ENCODE measurements at places on chromosomes 1 and 21.

DNA sequence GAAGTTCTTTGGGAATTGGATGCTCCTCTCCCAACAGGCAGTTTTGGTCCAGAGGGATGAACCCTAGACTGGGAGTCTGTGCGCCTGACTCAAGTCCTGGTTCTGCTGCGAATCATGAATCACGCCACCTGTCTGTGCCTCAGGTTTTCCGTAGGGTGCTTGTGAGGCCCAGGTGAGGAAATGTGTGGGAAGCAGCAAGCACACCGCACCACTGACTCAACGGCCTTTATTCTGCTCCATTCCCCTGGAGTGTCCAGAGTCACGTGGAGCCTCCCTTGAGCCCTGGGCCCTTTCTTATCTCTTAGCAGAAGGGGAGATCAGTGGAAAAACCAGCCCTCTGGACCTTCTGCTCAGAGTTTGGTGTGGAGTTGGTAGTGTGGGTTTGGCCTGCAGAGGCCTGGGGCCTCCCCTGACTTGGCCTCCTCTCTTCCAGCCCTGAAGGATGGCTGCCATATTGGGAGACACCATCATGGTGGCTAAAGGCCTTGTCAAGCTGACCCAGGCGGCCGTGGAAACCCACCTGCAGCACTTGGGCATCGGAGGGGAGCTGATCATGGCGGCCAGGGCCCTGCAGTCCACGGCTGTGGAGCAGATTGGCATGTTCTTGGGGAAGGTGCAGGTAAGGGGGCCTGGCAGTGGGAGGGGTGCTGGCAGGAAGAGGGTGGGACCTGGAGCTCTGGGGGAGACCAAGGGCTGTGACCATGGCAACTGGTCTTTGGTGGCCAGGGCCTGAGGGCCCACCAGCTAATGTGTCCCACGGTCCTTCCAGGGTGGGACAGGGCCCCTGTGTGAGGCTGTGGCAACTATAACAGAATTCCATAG lies 21.1 kb downstream of the COQ8A start:
- no peak for DNase-seq

DNA sequence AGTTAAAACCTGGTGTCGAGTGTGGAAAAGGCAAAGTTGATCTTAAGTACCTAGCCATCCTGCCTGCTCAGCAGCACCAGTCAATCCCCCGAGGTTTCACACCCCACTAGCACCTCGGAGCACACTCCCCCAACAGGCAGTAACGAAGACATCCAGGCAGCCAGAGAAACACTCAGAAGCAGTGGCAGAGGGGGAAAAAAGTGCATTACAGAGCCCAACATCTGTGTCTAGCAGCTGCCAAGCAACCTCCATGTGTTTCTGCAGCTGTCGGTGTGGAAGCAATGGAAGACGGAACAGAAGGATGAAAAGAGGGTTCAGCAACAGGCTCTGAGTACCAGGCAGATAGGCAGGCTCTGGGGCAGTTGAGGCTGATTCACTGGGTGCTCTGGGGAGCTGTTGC lies 73.4 kb upstream of the PROX1 start:
- no peak for DNase-seq

- DNase-seq = no peak
Observed at GRCh38 chr1:100589667-100590066, 51.7 kb downstream of the GPR88 start.

DNA sequence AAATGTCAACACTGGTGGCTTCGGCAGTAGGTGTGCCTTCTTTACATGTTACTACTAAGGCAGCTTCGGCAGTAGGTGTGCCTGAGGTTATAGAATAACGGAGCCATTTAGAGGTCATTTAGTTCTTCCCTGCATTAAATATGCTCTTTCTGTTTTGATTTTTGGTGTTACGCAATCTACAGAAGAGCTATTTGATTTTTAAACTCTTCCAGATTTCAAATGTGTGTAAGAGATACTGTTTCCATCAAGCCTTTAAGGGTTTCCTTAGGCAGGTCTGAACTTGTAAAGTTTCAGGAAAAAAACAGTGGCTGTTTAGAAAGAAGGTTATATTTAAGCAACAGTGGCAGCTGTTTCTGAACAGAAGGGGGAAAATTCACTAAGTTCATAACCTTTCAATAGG lies 54.8 kb downstream of the PIK3R3 start:
- no peak for DNase-seq

GRCh38 chr1:179031284-179031683 lies 5.6 kb downstream of the FAM20B start:
- DNase-seq = no peak

DNA sequence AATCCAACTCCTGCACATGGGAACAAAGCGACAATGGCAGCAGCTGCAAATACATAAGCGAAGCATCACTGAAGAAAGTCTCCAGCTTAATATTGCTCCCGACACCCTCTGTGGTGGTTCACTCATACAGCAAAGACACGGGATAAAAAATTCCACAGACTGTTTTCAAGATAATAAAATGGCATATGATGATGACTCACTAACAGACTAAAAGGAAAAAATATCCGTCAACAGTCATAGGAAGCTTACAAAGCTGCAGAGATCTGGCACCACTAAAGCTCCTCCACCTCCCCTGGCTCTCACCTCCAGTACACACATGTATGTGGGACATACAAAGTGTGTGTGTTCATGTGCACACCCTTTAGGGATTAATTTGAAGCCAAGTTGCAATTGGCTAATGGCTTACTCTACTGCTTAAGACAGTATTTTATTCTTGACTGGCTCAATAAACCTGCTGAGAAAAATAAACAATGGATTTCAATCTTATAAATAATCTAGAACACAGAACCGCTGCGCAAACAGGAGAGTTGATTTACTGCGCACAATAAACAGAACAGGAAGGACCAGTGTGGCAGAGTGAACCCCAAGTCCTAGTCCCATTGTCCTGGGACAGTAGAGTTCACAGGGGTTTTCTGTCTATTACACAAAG lies 94.4 kb downstream of the SLC45A1 start:
- DNase-seq = no peak

DNA sequence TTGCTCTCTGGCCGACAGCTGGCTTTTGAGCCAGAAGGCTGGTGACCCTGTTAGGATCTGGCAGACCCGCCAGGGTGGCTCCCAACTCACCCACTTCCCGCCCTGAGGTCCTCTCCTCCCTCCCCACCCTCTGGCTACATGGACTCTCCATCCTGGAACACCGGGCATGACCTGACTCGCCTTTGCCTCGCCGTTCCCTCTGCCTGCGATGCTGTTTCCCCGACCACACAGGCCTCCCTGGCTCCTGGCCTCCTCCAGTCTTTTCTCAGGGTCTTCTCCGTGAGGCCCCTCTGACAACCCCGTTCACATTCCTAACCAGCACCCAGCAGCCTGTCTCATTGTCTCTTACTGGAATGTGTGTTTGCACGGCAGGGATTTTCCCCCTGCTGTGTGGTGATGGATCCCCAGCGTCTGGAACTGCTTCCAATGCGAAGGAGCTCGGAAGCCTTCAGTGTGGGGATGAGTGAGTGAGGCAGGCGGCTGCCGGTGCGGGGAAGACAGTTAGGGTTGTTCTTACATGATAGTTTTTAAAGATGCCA lies 46.0 kb upstream of the POFUT2 start:
- no peak for DNase-seq

- DNase-seq = no peak
Observed at GRCh38 chr1:99268021-99268420, 3.7 kb downstream of the PLPPR4 start.

- no peak for DNase-seq
Observed at GRCh38 chr1:20900056-20900455, 112.9 kb upstream of the HP1BP3 start.

DNA sequence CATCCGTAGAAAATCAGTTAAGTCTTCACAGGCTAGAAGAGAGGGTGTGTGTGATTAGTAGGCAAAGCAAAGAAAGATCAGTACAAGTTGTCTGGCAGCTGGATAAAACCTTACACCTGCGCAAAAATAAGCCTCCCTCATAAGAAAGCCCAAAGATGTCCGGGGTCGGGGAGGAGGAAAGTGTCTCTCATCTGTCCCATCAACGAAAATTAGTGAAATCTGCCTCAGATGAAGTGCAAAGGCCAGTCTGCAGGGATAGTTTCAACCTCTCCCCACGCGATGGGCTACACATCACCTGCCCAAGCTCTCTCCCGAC lies 333.9 kb downstream of the SRGAP2C start:
- no peak for DNase-seq

DNA sequence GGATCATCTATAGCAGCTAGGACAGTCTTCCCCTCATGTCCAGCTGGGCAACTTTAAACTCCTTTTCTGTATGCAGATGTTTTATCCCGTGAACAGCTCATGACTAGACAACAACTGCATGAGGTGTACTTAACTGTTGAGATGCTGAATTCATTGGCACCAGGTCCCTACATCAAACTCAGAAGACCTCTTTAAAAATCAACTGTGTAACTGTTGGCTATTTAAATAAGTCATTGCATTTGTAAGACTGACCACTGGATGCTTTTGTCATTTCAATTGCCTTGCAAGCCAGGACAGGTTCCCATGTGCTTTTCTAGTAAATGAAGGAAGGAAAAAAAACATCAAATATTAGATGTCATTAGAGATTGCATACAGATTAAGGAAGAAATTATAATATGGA lies 28.3 kb upstream of the GORAB start:
- no peak for DNase-seq

GRCh38 chr1:175192111-175192629 lies 406 bp downstream of the KIAA0040 start:
- no peak for DNase-seq

DNA sequence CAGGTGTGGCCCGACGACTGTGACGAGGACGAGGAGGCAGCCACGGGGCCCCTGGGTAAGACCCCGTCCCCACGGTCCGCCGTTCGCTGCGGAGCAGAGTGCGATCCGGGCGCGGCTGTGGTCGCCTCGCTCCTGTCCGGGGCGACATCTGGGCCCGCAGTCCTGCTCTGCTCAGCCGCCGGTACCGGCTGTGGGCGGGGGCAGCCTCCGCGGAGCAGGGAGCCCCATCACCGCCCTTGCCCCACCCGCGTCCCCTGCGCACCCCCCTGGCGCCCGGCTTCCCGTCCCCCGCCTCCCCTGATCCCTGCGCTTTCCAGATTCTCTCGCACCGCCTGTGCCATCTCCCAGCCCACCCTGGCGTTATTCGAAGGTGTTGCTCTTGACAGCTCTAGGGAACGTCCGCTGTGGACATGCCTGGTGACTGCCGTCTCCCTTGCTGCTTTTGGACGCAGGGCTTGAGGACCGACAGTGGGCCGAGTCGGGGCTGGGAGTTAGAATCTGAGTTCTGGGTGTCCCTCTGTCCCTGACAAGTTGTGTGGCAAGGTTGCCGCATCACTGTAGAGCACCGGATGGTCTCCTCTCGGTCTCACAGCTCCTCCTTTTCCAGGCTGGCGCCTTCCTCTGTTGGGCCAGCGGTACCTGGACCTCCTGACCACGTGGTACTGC lies 596 bp downstream of the TOR3A start:
- no peak for DNase-seq

- DNase-seq = no peak
Observed at GRCh38 chr1:67058761-67059160, 4.8 kb upstream of the SLC35D1 start.

DNA sequence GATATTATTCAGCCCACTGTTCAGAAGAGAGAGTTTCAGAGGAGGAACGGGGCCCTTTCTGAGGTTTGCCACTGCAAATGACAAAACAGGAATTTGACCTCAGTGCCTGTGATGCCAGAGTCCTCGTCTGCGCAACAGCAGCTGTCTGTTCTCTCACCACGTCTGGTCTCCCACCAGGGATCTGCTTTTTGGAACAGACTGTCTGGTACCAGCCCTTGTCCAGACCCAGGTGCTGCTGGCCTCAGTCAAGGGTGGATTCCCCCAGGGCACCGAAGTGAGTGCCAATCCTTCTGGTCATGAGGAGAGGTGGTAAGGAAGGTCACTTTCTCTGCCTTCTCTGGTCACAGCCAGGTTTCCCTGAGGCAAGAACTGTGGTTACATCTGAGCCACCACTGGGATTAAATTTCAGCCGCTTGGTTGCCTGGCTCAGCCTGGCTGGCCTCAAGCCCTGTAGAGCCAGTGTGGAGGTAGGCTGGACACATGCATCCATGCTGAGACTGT lies 2.3 kb upstream of the BCAN start:
- no peak for DNase-seq

DNA sequence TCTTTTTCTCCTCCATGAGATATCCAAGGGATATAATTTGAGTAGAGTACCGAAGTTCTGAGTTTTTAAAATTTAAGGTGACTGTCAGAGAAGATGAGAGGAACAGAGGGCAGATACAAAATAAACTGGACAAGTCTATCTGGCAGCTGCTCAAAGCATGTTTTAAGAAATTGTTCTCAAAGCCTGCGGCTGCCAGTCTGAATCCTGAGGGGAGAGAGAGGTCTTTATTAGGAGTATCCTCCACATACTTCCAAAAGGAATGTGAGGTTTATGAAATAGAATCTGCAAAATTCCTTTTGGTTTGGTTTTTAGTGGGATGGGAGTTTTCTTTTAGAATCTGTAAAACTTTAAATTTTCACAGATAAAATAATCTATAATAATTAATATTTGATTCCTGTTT lies 41.3 kb downstream of the TTC13 start:
- DNase-seq = no peak

- no peak for DNase-seq
Observed at GRCh38 chr1:39238476-39238875, 34.0 kb downstream of the MACF1 start.

DNA sequence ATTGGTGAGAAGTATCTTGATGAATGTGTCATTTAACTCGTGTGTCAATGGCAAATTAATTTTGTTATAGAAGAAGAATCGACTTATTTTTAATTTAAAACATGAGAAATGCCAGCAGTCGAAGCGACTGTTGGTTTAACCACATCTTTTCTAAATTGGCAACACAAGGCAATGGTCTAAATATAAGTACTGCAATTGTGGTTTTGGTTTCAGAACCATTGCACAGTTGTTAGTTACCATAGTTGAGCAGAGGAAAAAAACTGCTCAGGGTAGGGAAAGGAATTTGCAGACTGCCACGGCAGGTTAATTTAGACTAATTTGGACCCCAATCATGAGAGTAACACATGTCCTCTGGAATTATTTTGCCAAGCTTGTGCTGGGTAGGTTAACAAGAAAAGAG lies 185.6 kb upstream of the RUNX1 start:
- no peak for DNase-seq
